DMS 273 treated with DMSO at 0.1 percent for 48 hours (cell line): ENCODE measurements at places on chromosomes 2 and 18.

DNA sequence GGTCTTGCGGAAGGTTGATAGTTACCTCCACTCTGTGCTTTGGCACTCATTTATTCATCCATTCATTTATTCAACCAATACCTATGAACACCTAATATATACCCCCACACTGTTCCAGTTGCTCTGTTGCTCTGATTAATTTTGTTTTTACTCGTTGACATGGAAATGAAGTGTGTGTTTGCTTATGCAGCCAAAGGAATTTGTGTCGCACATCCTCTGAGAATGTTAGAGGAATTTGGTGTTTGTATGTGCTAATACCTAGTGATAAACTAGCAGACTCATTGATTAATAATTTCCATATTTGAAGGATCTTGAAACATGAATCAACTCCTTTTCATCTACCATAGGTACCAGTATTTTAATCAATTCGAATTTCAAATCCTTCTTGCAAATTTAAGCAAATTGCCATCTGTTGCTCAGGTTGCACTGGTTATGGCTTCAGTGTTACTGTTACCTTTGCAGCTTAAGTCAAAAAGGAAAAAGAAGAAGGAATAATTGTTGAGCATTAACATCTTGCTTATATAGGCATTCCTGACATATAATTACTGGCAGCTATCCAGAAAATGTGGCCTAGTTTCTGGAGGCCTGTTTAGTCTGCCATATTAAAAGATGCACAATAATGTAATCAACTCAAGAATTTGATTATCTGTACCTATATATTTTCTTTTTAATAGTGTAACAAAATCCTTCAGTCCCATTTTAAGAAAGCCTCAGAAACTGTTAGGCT, 25.7 kb upstream of the CRIM1 start:
- DNase-seq = no peak

DNA sequence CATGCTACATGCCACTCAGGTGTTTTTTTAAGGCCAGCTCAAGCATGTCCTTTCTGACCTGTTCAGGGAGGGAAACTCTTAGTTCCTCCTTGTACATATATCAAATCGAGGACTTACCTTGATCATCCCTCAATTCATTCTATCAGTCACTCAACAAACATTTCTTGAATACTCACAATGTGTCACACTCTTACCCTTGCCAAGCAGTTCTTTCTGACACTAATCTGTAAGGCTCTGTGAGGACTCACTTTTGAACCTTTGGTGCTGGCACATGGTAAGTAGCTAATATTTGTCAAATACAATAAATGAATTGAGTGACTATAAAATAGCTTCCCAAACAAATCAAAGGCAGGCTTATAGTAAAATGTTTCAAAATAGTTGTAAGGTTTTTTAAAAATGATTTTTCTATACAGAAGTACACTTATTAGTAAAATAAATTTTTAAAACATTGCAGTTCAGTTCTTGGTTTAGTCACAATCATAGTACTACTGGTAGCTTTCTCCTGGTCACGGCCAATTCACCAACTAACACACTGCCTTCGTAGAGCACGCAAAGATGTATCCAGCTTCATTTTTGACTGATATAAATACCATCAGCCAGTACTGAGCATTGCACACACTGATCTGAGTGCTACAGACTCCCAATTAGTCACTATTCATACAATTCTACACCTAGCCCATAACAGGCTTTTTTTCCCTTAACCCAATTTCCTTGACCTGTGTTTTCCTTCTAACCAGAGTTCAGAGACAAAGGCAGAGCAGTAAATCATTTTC, 50.9 kb downstream of the ZEB2 start:
- no peak for DNase-seq

- DNase-seq = no peak
These were observed 782 bp downstream of the COL6A3 start for GRCh38 chr2:237412988-237413776.

GRCh38 chr2:31008561-31009114, 129.6 kb downstream of the GALNT14 start:
- DNase-seq = no peak

- DNase-seq = no peak
These were observed 112.0 kb downstream of the TRABD2A start for GRCh38 chr2:84768840-84769239.

DNA sequence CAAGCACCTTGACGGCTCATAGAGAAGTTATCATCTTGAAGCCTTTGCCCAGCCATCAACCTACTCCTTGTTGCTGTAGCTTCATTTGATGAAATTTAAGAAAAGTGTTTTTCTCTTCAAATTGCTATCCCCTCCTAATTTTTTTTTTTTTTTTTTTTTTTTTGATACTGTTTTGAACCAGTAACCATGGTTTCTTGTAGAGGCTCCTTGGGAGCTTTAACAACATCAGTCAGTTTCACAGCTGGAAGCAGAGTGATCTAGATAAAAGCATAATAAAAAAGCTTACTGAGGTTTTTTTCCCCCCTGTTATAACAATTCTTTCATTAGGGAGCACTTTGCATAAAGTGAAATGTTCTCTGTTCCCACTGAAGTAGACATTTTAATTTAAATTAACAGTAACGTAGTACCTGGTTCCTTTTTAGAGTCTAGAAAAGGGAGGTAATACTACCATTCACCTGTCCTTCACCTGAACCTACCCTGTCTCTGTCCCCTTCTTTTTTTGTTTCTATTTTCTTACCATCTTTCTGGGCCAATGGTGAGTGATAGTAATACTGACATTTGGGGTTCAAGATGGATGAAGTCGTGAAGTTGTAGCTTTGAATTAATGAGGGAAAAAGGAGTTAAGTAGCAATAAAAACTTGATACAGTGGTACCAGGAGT, 101.5 kb downstream of the NCOA1 start:
- DNase-seq = no peak
